ENCODE measurements at places on chromosomes 2 and 18.

GRCh38 chr2:230170532-230170931 is 49.3 kb downstream of the SP110 start:
- DNase-seq, result peak; percentile 82

DNA sequence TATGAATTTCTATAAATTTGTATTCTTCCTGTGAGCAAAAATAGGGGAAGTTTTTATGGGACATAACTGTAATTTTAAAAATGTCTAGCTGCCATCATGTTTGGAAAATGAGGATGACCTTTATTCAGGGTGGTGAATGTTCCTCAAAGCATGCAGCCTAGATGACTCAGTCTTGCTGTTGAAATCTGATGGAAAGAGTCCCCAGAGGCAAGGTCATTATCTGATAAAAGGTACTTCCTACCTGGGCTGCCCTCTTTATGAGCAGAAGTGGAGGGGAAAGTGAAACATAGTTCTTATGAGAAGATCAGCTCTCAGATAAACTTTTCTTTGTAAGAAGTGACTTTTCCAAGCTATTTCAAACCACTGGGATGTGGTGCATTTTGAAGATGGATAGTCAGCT is 1144.7 kb upstream of the PIK3C3 start:
- no peak for DNase-seq

DNA sequence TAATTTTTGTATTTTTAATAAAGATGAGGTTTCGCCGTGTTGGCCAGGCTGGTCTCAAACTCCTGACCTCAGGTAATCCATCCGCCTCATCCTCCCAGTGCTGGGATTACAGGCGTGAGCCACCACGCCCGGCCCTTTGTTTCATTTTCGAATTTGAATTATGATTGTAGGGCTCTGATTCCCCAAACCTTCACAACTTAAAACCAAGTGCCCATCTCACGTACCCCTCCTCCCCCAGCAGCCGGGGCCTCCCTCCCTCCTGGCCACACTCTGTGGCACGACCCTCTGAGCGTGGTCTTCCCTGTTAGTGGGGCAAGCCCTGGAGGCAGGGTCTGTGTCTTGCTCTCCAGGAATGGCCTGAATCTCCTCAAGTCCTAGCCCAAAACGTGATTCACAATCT is 166.5 kb downstream of the ASB1 start:
- no peak for DNase-seq

GRCh38 chr2:177178797-177179196 is 33.8 kb upstream of the HNRNPA3 start:
- DNase-seq, result no peak

GRCh38 chr2:164890544-164890943 is 48.9 kb upstream of the COBLL1 start:
- peak; percentile 82 for DNase-seq

GRCh38 chr2:153873052-153874048 is 1.6 kb downstream of the GALNT13 start:
- DNase-seq, result peak; percentile 8

GRCh38 chr2:192983173-192983572 is 788.4 kb upstream of the TMEFF2 start:
- no peak for DNase-seq

DNA sequence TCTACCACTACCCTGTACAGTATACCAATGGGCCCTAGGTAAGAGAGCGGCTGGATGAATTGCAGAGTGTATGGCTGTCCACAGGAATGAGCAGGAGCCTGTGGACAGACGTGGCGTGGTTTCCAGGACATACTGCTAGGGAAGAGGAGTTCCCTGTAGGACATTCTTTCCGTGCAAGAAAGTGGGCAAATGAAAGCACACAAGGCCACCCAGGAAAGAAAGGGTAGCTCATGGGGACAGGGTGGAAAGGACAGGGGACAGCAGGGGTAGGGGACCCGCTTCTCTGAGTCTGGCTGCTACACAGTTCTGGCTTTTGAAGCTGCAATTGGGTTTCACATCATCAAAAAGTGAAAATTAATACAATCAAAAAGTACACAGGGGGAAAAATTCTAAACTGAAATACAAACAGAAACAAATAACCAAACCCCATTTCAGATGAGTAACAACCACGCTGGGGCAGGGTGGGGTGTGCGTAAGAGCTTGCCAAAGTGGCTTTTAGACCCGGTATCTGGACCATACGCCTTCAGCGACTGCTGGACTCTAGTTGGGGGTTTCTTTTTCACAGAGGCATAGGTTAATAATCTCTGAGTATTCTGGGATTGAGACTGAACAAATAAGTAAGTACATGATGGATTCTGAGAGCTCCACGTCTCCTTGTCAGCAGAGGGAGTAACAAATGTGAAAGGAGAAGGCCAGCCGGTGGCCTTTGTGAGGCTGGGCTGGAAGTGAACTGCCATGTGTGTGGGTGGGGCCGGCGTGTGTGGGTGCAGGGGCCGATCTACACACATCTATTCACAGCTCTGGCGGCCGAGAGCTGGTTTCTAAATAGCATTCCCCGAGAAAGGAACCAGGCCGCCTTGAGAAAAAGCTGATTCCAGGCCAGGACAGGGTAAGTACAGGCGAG is 84.0 kb downstream of the HDAC4 start:
- no peak for DNase-seq

GRCh38 chr2:227826563-227826962 is 12.9 kb downstream of the CCL20 start:
- DNase-seq, result no peak

- DNase-seq, result no peak
These were observed 21.5 kb upstream of the CDKL4 start for GRCh38 chr2:39265315-39265714.

GRCh38 chr2:33272001-33272400 is 204.4 kb upstream of the RASGRP3 start:
- peak; percentile 14 for DNase-seq

DNA sequence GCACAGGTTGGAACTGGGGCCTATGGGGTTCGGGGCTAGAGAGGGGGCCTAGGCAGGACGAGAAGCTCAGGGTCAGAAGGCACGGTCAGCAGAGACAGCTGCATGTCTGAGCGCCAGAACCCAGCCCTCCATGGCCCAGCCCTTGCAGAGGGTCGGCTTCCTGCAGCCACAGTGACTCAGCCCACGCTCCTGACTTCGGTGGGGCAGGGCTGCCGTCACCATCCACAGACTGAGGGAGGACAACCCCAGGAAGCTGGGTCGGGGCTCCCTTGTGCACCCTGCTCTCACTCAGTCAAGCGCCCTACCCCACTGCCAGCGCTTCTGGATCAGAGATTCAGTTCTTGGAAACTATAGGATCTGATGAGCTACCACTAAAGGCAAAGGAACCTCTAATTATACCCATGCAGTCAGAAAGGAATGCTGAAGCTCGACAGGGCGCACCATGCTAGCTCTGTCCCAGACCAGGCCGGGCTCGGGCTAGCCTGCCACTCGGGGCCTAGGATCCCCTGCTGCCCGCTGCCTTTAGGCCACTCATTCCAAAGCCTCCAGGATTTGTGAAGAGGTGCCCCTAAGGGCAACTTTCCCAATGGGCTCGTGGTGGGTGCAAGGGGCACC is 3.0 kb downstream of the ACTR1B start:
- DNase-seq, result no peak

GRCh38 chr2:25290811-25291495 is 50.8 kb downstream of the DNMT3A start:
- peak; percentile 86 for DNase-seq

- no peak for DNase-seq
These were observed 351.1 kb downstream of the RND3 start for GRCh38 chr2:150136401-150136800.

- DNase-seq, result no peak
These were observed 55.0 kb downstream of the EPB41L3 start for GRCh38 chr18:5488844-5489243.

DNA sequence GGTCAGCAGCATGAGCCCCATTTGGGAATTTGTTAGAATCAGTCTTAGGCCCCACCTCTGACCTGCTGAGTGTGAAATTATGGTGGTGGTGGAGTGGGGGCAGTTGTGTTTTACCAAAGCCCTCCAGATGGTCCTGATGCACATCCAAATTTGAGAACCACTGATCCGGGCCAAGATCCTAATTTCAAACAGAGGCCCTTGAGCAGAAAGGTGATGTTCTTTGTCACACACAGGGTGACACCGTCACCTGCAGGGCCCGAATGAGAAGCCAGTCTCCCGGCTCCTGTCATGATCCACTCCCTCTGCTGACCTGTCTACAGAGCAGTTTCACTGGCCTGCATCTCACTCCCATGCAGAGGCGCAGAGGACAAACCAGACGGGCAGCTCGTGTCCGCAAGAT is 129.9 kb downstream of the TRIM43 start:
- DNase-seq, result no peak

- DNase-seq, result no peak
These were observed 10.7 kb downstream of the USP34 start for GRCh38 chr2:61460163-61460562.

DNA sequence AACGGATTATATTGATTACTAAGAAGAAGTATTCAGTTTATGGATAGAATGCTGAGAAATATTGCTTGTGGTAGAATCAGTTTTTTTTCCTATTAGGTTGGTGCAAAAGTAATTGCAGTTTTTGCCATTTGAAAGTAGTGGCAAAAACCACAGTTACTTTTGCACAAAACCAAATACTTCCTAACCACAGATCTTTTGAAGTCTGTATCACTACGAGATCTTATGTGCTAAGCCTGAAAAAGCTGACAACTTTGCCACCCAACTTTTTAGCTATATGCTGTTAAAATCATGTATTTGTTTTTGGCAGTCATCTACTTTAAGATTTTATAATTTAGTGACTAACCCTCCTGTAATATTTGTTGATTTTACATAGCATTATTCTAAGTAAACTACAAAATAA is 24.6 kb downstream of the DNAJC10 start:
- DNase-seq, result no peak

- no peak for DNase-seq
These were observed 8.6 kb upstream of the NCK2 start for GRCh38 chr2:105736145-105736544.

GRCh38 chr2:71313016-71313766 is 18.4 kb upstream of the ZNF638 start:
- DNase-seq, result no peak

DNA sequence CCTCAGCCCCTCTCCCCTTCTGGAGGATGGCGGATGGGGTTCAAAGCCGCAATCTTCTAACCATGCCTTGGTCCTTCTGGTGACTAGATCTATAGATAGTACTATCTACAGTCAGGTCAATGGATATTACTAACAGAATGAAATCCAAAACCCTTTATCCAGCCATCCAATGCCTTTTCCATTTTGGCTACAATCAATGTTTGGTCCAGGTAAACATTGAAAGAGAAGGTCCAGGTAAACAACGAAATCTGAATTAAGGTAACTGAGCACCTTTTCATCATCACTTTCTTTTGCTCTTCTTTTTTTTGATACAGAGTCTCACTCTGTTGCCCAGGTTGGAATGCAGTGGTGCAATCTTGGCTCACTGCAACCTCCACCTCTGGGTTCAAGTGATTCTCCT is 9.7 kb downstream of the PPP4R3B start:
- no peak for DNase-seq

- DNase-seq, result no peak
These were observed 123.6 kb downstream of the CSRNP3 start for GRCh38 chr2:165593081-165593480.

DNA sequence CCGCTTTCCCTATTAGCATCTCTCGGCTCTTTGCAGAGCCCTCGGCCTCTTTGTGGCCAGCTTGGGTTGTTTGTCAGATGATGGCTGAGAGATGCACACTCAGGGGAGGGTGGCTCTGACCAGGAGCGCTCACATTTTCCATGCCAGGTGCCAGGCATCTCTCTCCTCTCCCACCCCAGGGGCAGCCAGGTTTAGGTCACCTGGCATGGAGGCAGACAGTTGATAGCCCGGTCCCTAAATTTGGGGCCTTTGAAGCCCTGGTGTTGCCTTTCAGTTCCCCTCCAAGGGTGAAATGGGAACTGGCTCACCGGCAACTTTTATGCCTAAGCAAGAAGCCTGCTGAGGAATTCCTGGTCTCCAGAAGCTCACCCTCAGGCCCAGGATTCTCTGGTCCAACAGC is 19.1 kb downstream of the LBH start:
- no peak for DNase-seq

GRCh38 chr2:217512259-217512658 is 490.5 kb downstream of the TNS1 start:
- no peak for DNase-seq

DNA sequence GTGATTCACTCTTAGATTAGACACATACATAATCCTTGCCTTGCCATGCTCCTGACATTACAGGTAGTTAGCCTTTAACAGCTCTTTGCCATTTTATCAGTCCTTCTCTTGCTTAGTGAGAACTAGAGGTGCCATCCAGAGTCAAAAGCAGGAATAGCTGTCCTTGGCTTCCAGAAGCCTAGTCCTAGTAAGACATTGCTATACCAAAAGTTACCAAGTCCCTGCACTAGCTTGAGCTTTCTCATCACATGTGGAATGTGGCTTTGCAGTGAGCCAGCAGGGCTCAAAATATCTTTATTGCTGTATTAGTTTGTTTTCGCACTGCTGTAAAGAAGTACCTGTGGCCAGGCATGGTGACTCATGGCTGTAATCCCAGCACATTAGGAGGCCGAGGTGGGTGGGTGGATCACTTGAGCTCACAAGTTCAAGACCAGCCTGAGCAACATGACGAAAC is 104.7 kb upstream of the NOSTRIN start:
- no peak for DNase-seq

GRCh38 chr2:175679231-175679630 is 322.8 kb downstream of the LNPK start:
- no peak for DNase-seq

- no peak for DNase-seq
These were observed 233.8 kb downstream of the LDLRAD4 start for GRCh38 chr18:13452388-13452811.

DNA sequence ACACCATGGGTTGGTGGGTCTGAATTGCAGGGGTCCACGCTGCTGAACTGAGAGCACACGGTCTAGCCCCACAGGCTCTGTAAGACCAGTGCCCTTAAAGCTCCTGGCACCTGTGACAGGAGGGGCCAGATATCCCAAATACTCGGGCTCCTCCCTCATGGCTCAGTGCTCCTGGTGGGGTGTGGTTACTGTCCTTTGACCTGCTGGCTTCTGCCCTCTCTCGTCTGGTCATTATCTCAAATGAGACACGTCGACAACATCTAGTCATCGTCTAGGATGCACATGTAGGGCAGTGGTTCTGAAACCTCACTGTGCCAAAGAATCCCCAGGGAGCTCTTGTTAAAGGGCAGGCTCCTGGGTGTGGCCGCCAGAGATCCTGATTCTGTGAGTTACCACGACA is 258.4 kb downstream of the LOXHD1 start:
- no peak for DNase-seq

DNA sequence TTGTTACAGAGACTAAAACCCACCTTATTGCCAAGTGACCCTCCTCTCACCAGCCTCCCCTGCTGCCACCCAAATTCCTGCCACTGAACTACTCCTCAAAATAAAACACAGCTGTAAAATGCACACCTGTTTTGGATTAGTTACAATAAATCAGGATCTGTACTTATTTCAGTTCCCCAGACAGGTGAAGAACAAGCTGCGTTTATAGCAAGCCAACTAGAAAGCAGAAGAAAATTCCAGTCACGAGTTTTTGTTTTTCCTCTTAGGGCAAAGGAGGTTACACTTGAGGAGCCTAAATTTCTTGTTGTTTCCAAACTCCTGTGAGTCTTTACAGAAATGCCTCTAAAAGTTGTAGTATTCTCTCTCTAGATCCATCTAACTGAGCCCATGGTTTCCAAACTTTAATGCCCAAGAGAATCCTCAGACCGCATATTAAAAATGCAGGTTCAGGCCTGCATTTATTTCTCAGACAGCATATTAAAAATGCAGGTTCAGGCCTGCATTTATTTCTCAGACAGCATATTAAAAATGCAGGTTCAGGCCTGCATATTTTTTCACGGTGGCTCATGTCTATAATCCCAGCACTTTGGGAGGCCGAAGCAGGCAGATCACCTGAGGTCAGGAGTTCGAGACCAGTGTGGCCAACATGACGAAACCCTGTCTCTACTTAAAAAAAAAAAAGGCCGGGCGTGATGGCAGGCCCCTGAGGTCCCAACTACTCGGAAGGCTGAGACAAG is 62.2 kb downstream of the ALPK2 start:
- DNase-seq, result no peak
